ENCODE measurements at places on chromosomes 1 and 21.

GRCh38 chr1:208248307-208248801 lies 4.2 kb upstream of the PLXNA2 start:
- no peak for DNase-seq

- DNase-seq: no peak
Measured at GRCh38 chr1:50419907-50420677, 3.2 kb downstream of the DMRTA2 start.

DNA sequence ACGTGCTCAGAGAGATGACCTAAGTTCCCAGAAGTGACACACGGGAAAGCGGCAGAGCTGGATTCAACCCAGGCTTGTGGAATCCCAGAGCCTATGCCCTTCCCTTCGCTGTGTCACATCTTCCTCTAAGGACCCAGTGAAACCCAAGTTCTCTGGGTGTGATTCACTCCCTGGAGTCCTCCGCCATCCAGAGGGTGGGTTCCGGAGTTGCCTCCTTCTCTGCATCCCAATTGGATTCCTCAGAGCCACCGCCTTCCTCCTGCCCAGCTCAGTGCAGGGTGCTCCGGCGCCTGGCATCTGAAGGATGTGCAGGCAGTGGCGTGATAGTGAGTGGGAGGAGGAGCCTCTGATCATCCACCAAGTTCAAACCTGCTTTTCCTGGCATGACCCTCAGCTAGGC lies 20.7 kb upstream of the RCC2 start:
- DNase-seq: no peak

DNA sequence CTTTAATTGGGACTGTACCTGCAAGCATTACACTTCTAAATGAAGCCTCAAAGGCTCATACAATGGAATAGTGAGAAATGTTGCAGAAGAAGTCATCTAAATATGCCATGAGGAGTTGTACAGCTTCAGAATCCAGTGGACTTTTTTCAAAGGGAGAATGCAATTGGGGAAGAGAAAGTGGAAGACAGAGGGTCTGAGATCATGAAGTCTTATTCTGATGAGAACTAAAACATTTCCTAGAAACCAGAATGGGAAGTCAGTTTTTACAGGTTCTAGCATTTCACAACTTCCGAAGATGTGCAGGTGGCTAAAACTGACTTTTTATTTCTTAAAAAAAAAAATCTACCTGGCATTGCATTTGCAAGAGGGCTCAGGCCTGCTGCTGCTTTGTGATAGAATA lies 424.4 kb upstream of the RUNX1 start:
- no peak for DNase-seq

DNA sequence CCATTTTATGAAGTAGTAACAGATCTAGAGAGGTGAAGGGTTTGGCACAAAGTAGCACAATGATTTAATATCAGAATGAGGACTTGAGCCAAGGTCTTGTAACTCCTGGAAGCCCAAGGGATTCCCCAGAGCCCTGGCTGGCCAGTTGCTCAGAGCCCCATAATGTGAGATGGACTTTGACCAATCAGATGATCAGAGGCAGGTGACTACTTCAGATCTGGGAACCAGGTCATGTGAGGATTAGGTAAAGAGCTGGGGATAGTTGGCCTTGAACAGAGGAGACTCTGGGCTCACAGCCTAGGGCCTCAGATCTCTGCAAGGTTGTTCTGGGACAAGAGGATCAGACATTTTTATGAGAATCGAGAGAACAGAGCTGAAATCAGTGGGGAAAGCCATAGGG lies 18.9 kb downstream of the SHISAL2A start:
- no peak for DNase-seq

- DNase-seq: no peak
Measured at GRCh38 chr1:208475449-208475848, 231.3 kb upstream of the PLXNA2 start.

- DNase-seq: no peak
Measured at GRCh38 chr1:169833179-169833901, 38.6 kb upstream of the METTL18 start.

DNA sequence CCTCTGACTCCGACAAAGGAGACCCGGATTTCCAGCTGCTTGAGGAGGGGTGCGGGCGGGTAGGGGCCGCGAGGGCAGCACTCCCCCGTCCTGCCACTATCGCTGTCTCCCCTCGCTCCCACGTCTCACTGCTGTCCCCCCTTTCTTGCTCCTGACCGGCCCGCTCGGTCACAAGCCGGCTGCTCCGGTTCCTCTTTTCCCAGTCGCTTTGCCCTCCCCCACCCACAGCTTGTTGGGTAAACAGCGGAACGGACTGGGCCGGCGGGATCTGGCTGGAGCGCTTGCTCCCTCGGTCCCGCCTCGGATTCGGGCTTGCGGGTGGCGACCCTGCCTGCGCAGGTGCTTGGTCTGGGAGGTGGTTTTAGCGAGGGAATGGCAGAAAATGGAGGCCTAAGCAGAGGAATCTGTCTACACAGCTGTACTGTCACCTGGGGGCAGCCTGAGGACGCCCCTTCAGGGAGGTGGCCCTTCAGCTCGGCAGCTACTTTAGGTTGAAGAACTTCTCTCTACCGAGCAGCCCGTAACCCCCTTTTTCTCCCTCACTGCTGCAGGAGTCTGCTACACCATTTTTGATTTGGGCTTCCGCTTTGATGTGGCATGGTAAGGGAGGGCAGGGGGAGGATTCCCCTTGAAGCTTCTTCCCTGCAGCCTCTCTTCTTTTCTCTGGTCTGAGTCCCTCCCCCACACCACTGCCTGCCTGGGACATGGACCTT lies 645 bp downstream of the ATP6V0B start:
- DNase-seq: no peak

DNA sequence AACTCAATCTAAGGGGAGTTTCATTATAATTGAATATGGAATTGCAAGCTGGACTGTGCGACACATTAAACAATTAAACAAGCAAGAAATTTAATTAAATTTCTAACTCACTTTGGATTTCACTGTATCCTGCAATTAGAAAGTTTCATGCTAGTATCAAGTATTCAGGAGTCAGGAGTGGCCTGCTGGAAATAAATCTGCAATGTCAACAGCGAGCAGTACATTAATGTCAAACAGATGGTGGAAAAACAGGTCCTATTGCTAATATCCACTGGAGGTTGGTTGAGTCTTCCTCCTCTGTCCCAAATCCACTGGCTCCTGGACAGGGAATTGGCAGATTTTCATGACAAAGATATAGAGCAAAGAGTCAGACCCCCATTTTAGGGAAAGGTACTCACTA lies 237.1 kb downstream of the VAV3 start:
- no peak for DNase-seq

- no peak for DNase-seq
Measured at GRCh38 chr1:48978413-48978812, 201.7 kb upstream of the BEND5 start.

- DNase-seq: no peak
Measured at GRCh38 chr1:101050869-101051268, 25.3 kb upstream of the DPH5 start.

GRCh38 chr1:22920026-22920733 lies 52.5 kb downstream of the LACTBL1 start:
- DNase-seq: no peak

DNA sequence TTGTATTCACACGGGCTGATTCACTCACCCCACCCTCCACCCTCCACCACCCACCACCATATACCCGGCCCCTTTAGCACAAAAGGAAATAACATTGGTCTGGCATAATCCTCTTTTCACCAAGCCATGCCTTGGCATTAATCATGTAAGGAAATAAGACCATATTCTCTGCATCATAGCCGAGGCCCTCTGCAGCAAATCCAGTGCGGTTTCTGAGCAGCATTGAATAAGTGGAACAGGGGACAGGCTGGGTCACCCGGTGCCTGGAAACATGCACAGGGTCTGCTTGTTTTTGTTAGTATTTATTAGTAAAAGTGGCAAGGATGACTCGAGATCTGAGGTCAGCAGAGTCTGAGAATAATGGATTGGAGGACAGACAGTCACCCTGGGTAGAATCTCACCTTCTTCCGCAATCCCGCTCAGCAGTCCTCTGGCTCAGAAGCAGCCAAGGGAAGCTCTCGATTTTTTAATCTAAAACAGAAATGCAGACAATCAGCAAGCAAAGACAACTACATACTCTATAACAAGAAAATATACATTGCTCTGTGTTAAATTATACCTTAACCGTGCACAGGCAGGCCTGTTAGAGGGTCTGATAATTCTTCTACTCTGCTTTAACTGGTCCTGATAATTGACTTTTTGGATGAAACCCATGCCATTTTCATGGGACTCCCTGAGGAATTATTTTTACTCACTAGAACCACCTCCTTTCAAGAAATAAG lies 52.4 kb upstream of the CDC42BPA start:
- no peak for DNase-seq

- DNase-seq: no peak
Measured at GRCh38 chr1:97210307-97210706, 488.7 kb downstream of the PTBP2 start.

DNA sequence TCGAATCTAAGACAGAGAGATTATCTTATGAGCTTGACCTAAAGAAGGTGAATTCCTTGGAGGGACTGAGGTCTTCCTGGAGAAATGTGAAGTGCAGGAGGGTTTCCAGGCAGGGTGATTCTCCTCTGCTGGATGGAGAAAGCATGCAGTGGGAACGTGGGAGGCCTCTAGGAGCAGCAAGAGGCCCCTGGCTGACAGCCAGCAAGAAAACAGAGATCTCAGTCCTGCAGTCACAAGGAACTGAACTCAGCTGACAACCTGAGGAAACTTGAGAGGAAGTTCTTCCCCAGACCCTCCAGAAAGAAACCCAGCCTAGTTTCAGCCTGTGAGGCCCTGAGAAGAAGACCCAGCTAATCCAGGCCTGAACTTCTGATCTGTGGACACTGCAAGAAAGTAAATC lies 345.9 kb downstream of the FAM72C start:
- DNase-seq: no peak

- DNase-seq: no peak
Measured at GRCh38 chr1:31834501-31834900, 18.7 kb upstream of the SPOCD1 start.

DNA sequence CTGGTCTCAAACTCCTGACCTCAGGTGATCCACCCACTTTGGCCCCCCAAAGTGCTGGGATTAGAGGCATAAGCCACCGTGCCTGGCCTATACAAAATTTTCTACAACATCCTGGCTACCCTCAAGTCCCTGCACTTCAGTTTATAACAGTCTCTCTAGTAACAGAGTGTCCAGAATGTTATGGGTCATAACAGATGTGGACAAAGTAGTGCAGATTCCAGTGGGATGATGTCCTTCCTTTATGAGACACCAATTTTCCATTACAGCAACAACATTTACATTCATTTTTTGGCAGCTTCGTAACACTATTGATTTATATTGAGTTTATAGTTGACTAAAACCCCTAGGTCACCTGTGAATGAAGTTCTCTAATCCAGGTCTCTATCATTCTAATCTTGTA lies 429.4 kb upstream of the PTBP2 start:
- no peak for DNase-seq

- DNase-seq: peak; percentile 37
Measured at GRCh38 chr1:205224736-205225135, 3.0 kb upstream of the TMCC2 start.

GRCh38 chr21:28834335-28835238 lies 158.1 kb downstream of the LTN1 start:
- no peak for DNase-seq

GRCh38 chr1:155050560-155051341 lies at the start of gene ADAM15:
Gene ADAM15 (plus strand): TSS chr1:155051316. CDS start chr1:155051387, 71 bp downstream.
- peak; percentile 94 for DNase-seq

- DNase-seq: no peak
Measured at GRCh38 chr1:40067023-40067422, 26.5 kb downstream of the CAP1 start.

GRCh38 chr1:74467786-74468377 lies 44.5 kb downstream of the LRRC53 start:
- DNase-seq: no peak

DNA sequence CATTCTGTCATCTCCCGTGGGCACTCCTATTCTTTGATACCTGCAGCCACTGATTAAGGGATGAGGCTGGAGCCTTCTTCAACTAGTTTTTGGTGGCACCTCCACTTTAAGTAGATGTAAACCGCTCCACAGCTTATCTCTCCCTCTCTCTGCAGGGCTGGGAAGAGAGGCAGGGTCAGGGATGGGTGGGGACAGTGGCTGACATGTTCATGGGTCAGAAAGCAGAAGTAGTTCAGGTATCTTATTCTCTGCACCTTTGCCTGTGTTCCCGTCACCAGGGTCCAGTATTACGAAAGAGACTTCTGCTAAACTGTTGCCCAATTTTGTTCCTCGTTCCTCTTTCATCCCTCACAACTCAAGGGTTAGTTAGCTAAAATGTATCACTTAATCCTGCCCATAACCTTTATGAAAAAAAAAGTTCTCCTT lies 51.7 kb upstream of the EDEM3 start:
- no peak for DNase-seq

DNA sequence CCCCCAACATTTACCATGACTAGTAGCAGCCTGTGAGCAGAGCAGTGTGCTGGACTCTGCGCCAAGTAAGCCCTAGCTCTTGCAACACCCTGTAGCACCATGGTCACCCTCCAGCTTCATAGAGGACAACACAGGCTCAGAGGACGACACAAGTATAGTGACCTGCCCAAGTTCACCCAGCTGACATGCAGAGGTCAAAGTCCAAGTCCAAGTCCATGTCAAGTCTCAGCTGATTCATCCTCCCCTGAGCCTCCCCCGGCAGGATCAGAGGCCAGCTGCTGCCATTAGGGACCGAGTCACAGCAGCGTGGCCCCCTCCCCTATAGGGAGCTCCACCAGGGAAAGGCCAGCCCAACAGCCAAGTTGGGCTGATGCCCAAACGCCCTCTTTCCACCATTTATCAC lies 15.9 kb downstream of the SDC3 start:
- DNase-seq: no peak

DNA sequence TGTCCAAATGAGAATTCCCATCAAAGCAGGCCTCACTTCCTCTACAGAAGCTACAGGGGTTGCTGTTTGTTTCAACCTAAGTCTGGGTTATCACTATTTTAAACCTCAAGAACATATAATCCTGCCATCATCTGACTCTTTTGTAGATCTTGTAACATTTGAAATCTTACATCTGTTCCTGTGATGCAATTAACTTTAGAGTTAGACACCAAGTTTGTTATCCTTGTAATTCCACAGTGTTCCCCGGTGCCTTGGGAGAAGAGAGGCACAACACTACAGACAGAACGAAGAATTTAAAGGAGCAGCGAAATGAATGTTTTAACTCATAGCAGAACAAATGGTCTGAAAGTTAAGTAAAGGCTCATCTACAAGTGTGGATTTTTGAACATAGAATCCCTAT lies 116.1 kb downstream of the UCHL5 start:
- no peak for DNase-seq

- DNase-seq: no peak
Measured at GRCh38 chr1:91572044-91572443, 71.4 kb downstream of the CDC7 start.

Measured in SHP77 treated with DMSO at 0.1 percent for 48 hours (cell line).